Activated CD4-positive, alpha-beta memory T cell treated with anti-CD3 and anti-CD28 coated beads for 36 hours (primary cell): ENCODE measurements at places on chromosomes 5 and 9. TPM values are rescaled to one million over a fixed set of nuclear protein-coding genes. Genes with fewer than 3 reads are reported as not detected.

GRCh38 chr5:176636426-176636825 lies 6.0 kb downstream of the EIF4E1B start:
- no peak overlapping the region for H3K4me3 ChIP-seq
- DNase-seq, result no peak
- H3K27me3 ChIP-seq, result peaks cover 29% of the 10 kb centered on the region

- H3K27me3 ChIP-seq, result no peaks in the 10 kb centered on the region
- H3K4me3 ChIP-seq, result no peak overlapping the region
- no peaks in the 10 kb centered on the region for H3K4me1 ChIP-seq
- DNase-seq, result no peak
- H3K36me3 ChIP-seq, result no peaks in the 10 kb centered on the region
Observed at GRCh38 chr9:130197386-130197785, 25.2 kb downstream of the NCS1 start.

GRCh38 chr9:98702835-98703380 lies 5.8 kb downstream of the GABBR2 start:
- no peak overlapping the region for H3K4me3 ChIP-seq
- H3K27ac ChIP-seq, result no peak overlapping the region
- no peaks in the 10 kb centered on the region for H3K4me1 ChIP-seq
- DNase-seq, result no peak

SMIM33 gene
- total RNA-seq, result 1.5 TPM

- no peaks in the 10 kb centered on the region for H3K4me1 ChIP-seq
- H3K36me3 ChIP-seq, result no peaks in the 10 kb centered on the region
- no peak overlapping the region for H3K4me3 ChIP-seq
- H3K27ac ChIP-seq, result no peak overlapping the region
- H3K27me3 ChIP-seq, result peaks cover 3% of the 10 kb centered on the region
- no peak for DNase-seq
Observed at GRCh38 chr9:126235336-126236243, 91.0 kb upstream of the MVB12B start.

- H3K27ac ChIP-seq, result no peak overlapping the region
- no peaks in the 10 kb centered on the region for H3K27me3 ChIP-seq
- H3K36me3 ChIP-seq, result no peaks in the 10 kb centered on the region
- DNase-seq, result no peak
- no peaks in the 10 kb centered on the region for H3K4me1 ChIP-seq
Observed at GRCh38 chr9:8764051-8764450, 964.5 kb upstream of the DMAC1 start.

- H3K4me1 ChIP-seq, result peaks cover 13% of the 10 kb centered on the region
Observed at GRCh38 chr5:74623006-74623611, 17.4 kb downstream of the ENC1 start.

DNA sequence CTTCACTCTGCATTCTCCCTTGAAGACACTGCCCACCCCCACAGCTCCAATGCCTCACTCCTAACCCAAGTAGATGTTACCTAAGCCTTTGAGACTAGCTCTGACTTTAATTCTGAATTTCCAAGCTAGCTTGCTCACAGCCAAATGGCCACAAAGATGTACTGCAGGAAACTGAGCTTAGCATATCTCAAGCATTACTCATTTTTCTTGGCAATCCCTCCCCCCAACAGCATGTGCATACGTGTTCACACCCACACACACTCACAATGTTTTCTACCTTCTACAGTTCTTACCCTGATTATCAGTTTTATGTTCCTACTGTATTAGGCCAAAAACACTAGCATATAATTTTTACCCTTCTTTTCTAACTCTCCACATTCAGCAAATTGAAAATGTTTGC lies 13.7 kb upstream of the GRIA1 start:
- H3K27ac ChIP-seq, result no peak overlapping the region
- H3K27me3 ChIP-seq, result no peaks in the 10 kb centered on the region
- DNase-seq, result no peak

EIF4E1B gene
- total RNA-seq, result not detected

GRCh38 chr9:116096046-116096445 lies 57.5 kb upstream of the PAPPA start:
- no peaks in the 10 kb centered on the region for H3K27me3 ChIP-seq
- DNase-seq, result no peak
- no peaks in the 10 kb centered on the region for H3K36me3 ChIP-seq
- H3K4me3 ChIP-seq, result no peak overlapping the region

- peak; percentile 13 for DNase-seq
- H3K27ac ChIP-seq, result no peak overlapping the region
- H3K4me1 ChIP-seq, result no peaks in the 10 kb centered on the region
- H3K27me3 ChIP-seq, result peaks cover 2% of the 10 kb centered on the region
Observed at GRCh38 chr9:119961774-119962424, 592.7 kb upstream of the BRINP1 start.

DNA sequence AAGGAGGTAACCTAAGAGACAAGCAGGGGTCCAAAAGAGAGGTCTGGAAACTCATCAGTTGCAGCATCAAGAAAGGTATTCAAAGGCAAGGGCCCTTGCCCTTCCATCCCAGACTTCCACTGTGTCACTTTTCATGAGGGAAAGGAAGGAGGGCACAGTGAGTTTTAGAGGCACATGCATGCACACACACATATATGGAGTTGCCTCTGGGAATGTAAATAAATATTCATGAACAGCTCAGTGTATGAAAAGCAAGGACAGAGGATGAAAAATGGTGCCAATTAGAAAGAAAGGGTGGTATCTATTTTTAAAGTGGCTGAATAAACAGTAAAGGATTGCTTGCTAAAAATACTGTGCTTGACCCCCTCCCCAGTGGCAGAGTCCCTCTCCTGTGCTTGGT lies 105.3 kb upstream of the LRRTM2 start:
- no peaks in the 10 kb centered on the region for H3K36me3 ChIP-seq
- H3K27ac ChIP-seq, result no peak overlapping the region
- H3K4me3 ChIP-seq, result no peak overlapping the region
- no peaks in the 10 kb centered on the region for H3K27me3 ChIP-seq
- DNase-seq, result no peak

GRCh38 chr5:150278046-150278730 lies 11.4 kb downstream of the CAMK2A start:
- no peaks in the 10 kb centered on the region for H3K36me3 ChIP-seq
- H3K27me3 ChIP-seq, result peaks cover 4% of the 10 kb centered on the region
- no peak overlapping the region for H3K4me3 ChIP-seq
- H3K27ac ChIP-seq, result no peak overlapping the region

ARL14EPL gene
- not detected for total RNA-seq

IL4 gene
- total RNA-seq, result 6.4 TPM

GRCh38 chr9:70981312-70981711 lies 140.1 kb downstream of the TRPM3 start:
- DNase-seq, result no peak
- no peaks in the 10 kb centered on the region for H3K4me1 ChIP-seq
- no peak overlapping the region for H3K4me3 ChIP-seq

- H3K4me1 ChIP-seq, result peaks cover 24% of the 10 kb centered on the region
- DNase-seq, result peak; percentile 35
- H3K27me3 ChIP-seq, result no peaks in the 10 kb centered on the region
- H3K36me3 ChIP-seq, result peaks cover 17% of the 10 kb centered on the region
Observed at GRCh38 chr5:100905259-100905914, 2.3 kb upstream of the ST8SIA4 start.

DNA sequence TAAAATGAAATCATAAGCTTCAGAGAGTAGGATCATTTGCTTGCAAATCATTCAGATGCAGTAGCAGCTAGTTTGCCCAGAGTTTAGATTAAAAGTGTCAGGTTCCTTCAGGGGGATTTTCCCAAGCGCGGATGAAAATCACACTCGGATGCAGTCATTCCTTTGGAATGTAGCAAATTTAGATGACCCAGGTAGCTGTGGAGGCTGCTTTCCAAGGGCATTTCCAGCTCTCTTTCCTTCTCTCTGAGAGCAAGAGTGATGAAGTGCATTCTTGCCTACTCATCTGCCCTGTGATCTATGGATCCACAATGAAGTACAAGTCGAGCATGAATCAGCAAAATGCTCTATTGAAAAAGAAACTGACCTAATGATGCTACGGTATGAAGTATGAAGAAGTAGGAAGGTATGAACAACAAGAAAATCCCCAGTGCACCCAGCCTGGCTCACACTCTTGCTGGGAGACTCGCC lies 200.2 kb downstream of the PLK2 start:
- no peak for DNase-seq
- peaks cover 5% of the 10 kb centered on the region for H3K27me3 ChIP-seq
- H3K4me1 ChIP-seq, result no peaks in the 10 kb centered on the region
- no peaks in the 10 kb centered on the region for H3K36me3 ChIP-seq

DNA sequence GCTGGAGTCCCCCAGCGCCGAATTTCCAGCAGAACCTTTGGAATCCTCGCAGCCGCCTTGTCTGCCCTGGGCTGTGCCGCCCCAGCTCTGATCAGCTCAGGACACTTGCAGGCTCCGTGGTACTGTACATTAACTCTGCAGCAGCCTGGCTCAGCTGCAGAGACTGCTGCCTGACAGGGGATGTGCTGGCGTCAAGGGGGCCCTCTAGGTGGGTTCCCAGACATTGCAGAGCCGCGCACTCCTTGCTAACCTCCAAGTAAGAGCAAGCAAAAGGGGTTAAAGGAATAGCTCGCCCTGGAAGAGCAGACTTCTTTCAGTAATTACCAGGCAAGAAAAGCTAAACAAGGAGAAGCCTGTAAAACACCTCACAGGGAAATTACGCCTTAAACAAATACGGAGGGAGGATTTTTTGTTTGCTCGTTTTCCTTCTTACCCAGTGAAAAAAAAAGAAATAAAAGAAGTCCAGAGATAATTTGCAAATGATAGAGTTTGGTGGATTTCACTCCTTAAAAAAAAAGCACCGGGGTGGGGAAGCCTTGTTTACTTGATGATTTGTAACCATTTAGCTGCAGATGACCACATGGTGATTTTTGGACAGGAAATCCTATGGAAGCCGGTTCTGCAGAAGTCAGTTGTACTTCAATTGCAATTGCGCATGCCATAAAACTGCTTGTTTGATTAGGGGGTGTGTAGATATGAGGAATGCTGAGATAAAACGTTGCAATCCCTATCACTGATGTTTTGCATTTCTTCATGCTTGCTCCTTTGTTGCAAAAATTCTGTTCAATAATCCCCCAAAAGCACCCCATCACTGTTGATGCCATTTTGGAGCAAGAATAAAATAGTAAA lies 305.8 kb downstream of the PDE4D start:
- H3K27me3 ChIP-seq, result peaks cover 6% of the 10 kb centered on the region
- peaks cover 2% of the 10 kb centered on the region for H3K4me1 ChIP-seq
- H3K27ac ChIP-seq, result no peak overlapping the region
- H3K36me3 ChIP-seq, result no peaks in the 10 kb centered on the region

MAP1B gene
- total RNA-seq, result 0.78 TPM

- H3K27me3 ChIP-seq, result peaks cover 2% of the 10 kb centered on the region
- H3K4me1 ChIP-seq, result no peaks in the 10 kb centered on the region
- DNase-seq, result no peak
- no peak overlapping the region for H3K4me3 ChIP-seq
Observed at GRCh38 chr5:151900891-151901290, 23.8 kb downstream of the GLRA1 start.

OMD gene
- total RNA-seq, result not detected

FCN2 gene
- not detected for total RNA-seq

GRCh38 chr5:73733219-73733618 lies 107.2 kb downstream of the ARHGEF28 start:
- no peaks in the 10 kb centered on the region for H3K36me3 ChIP-seq
- DNase-seq, result no peak
- H3K4me1 ChIP-seq, result no peaks in the 10 kb centered on the region
- no peak overlapping the region for H3K4me3 ChIP-seq
- peaks cover 3% of the 10 kb centered on the region for H3K27me3 ChIP-seq
- H3K27ac ChIP-seq, result no peak overlapping the region

- no peak overlapping the region for H3K4me3 ChIP-seq
- H3K27ac ChIP-seq, result no peak overlapping the region
- peaks cover 3% of the 10 kb centered on the region for H3K4me1 ChIP-seq
- H3K36me3 ChIP-seq, result no peaks in the 10 kb centered on the region
Observed at GRCh38 chr9:134126373-134126772, 9.5 kb upstream of the WDR5 start.

IFNE gene
- not detected for total RNA-seq

DNA sequence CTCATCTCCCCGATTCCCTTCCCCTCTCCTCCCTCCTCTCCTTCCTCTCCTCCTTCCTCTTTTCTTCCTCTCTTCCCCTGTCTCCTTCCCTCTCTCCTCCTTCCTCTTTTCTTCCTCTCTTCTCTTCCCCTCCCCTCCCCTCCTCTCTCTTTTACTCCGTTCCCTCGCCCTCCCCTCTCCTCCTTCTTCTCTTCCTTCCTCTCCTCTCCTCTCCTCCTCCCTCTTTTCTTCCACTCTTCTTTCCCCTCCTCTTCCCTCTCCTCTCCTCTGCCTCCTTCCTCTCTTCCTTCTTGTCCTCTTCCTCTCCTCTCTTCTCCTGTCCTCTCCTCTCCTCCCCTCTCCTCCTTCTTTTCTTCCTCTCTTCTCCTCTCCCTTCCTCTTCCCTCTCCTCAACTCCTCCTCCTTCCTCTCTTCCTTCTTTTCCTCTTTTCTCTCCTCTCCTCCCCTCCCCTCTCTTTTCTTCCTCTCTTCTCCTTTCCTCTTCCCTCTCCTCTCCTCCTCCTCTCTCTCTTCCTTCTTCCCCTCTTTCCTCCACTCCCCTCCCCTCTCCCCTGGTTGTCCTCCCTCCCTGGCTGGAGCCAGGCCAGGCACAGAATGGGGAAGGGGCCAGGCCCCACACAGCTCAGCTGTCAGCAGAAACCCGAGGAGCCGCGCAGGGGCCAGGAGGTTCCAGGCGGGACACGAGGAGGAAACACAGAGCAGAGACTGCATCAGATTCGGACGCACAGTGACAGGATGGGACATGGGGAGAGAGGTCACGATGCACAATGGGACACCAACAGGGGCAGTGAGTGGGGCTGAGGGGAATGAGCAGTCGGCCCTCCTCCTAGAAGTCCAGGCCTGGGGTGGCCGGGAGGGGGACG lies 48.0 kb downstream of the CAMK2A start:
- no peak overlapping the region for H3K27ac ChIP-seq
- no peaks in the 10 kb centered on the region for H3K4me1 ChIP-seq
- no peak for DNase-seq
- H3K4me3 ChIP-seq, result no peak overlapping the region
- H3K36me3 ChIP-seq, result no peaks in the 10 kb centered on the region

GRCh38 chr9:112283582-112284253 lies 49.7 kb downstream of the PTBP3 start:
- peaks cover 51% of the 10 kb centered on the region for H3K36me3 ChIP-seq
- H3K4me3 ChIP-seq, result no peak overlapping the region
- H3K4me1 ChIP-seq, result peaks cover 26% of the 10 kb centered on the region
- no peaks in the 10 kb centered on the region for H3K27me3 ChIP-seq
- no peak for DNase-seq
